AG20443 (cell line): ENCODE measurements at places on chromosomes 5 and 9.

DNA sequence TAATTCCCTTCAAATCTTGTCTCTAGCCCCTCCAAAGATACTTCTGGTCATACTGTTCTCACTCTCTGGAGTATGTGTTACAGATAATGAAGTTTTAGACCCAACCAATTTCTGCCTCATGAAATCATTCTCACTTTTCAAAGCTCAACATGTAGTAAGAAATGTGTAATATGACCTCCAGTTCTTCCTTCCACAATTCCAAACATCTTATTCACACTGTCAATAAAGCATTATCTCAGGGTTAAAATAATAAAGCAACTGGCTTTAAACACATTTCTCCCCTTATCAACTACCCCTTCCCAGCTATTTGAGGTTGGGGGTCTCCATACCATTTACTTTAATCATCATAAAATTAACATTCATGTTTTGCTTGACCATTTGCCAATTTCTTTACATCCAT, 654.1 kb downstream of the RAB3C start:
- no peak for DNase-seq

DNA sequence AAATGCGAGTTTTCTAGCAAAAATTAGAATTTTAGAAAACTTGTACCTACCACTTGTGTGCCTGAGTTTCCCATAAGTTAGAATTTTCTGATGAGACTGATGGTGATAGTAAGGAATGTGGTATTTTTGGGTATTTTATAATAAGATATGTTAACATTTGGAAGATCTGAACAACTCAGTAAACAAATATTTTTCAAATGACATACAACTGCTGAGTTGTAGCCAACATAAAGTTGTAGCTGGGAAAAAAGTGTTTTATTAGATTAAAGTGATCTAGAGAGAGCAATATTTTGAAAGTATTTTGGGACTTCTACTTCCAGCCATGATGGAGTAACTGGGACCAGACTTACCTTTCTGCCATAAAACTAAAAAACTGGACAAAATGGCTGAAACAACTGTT, 37.9 kb downstream of the GEMIN5 start:
- DNase-seq = peak; percentile 14

DNA sequence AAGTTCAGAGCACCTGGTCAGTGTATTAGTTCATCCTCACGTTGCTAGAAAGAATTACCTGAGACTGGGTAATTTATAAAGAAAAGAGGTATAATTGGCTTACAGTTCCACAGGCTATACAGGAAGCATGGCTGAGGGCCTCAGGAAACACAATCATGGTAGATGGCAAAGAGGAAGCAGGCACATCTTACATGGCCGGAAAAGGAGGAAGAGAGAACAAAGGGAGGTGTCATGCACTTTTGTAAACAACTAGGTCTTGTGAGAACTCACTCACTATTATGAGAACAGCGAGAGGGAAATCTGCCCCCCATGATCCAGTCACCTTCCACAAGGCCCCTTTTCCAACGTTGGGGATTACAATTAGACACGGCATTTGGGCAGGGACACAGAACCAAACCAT, 28.8 kb upstream of the CAVIN4 start:
- DNase-seq = no peak

- DNase-seq = no peak
Observed at GRCh38 chr5:26343801-26344325, 694.5 kb downstream of the CDH9 start.

GRCh38 chr5:74490814-74491213, 149.7 kb downstream of the ENC1 start:
- no peak for DNase-seq

DNA sequence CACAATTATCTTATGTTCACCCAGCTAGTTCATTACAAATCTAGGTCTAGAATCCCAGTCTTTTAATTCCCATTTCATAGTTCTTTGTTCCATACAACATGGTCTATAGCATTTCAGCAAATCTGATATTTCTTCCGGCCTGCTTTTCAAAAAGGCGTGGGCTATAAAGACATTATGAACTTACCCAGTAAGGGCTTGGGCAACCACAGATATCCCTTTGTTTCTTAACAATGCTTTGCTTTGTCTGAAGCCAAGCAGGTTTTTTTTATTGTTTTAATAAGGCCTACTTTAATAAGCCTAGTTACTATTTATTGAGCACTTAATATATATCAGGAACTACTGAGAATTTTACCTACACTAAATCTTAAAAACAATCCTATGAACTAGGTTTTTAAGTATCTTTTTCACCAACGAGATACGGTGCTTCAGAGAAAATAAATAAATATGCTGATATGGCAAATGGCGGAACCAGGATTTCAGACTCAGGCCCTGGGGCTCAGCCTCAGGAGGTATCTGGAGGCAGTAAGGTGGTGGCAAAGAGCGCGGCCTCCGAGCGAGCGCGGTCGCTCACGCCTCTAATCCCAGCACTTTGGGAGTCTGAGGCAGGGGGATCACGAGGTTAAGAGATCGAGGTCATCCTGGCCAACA, 29.7 kb downstream of the PCA3 start:
- no peak for DNase-seq

GRCh38 chr5:167602067-167602466, 689.4 kb upstream of the WWC1 start:
- peak; percentile 39 for DNase-seq

GRCh38 chr9:81472701-81473100, 216.6 kb downstream of the TLE1 start:
- DNase-seq = no peak

- DNase-seq = no peak
Observed at GRCh38 chr9:36436909-36437308, 36.8 kb upstream of the RNF38 start.

DNA sequence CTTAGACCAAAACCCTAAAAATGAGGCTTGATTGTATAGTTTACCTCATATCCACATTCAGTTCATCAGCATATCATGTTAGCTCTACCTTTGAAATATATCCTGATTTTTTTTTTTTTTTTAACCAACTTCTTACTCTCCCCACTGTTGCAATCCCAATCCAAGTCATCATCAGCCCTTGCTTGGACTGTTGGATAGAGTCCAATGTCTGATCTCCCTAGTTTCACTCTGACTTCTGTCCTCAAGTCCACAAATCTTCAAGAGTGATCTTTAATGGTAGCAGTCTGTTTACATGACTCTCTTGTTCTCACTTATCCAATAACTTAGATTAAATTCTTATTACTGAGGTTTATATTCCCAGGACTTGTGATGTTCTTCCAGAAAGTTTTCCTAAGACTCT, 30.8 kb downstream of the NAA35 start:
- DNase-seq = no peak

DNA sequence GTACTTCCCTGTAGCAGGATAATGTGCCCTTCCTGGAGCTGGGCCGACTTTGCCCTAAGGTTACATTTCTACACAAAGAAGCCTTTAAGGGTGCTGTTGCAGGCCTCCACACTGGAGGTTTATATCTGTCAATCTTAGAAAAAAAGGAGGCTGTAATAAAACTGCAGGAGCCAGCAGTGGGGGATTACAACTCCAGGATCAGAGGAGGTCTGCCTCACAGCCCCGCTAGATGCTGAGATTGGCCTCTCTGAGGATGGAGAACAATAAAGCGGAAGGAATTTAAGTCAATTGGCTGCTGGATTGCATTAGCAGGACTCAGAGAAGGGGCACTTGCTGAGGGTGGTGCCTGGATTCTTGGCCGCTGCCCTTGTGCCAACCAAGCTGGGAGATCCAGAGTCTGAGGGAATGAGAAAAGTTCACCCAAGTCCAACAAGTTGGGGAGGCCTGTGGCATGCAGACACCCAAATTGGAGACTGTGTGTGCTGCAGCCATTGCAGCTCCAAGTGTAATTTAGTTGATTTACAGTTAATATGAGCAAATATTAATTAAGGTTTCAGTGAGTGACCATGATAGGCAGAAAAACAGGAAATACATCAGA, 99.0 kb upstream of the SSBP2 start:
- DNase-seq = no peak

DNA sequence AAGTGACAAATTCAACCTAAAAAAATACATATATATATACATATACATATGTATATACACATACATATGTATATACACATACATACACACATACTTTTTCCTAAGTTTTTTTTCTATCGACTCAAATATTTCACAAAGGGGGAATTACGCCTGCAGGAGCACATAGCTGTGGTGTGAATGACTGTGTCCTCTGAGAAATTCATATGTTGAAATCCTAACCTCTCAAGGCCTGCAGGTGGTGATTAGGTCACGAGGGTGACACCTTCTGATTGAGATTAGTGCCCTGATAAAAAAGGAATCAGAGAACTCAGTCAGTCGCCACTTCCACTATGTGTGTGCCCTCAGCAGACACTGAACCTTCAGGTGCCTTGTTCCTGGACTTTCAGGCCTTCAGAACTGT, 248.7 kb downstream of the SEMA5A start:
- no peak for DNase-seq

DNA sequence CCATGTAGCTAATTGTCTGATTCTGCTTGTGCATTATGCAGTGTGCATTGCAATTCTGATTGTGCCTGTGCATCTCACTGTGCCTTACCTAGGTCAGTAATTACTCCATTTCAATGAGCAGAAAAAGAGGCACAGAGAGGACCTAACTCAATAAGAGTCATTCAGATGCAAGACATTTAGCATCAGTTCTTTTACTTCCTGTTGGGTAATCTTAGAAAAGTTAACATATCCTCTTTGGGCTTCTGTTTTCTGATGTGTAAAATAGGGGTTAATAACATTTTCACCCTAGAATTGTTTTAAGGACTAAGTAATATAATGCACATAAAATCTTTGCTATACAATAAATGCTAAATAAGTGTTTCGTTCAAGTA, 7.0 kb upstream of the DCTN4 start:
- DNase-seq = no peak

GRCh38 chr5:62340392-62340791, 34.4 kb downstream of the KIF2A start:
- no peak for DNase-seq

- DNase-seq = no peak
Observed at GRCh38 chr5:24791326-24791725, 146.5 kb upstream of the CDH10 start.
